ENCODE measurements at places on chromosomes 11 and 22.
A peak's percentile ranks its signal among the peaks of the same experiment; 100 is the strongest.

DNA sequence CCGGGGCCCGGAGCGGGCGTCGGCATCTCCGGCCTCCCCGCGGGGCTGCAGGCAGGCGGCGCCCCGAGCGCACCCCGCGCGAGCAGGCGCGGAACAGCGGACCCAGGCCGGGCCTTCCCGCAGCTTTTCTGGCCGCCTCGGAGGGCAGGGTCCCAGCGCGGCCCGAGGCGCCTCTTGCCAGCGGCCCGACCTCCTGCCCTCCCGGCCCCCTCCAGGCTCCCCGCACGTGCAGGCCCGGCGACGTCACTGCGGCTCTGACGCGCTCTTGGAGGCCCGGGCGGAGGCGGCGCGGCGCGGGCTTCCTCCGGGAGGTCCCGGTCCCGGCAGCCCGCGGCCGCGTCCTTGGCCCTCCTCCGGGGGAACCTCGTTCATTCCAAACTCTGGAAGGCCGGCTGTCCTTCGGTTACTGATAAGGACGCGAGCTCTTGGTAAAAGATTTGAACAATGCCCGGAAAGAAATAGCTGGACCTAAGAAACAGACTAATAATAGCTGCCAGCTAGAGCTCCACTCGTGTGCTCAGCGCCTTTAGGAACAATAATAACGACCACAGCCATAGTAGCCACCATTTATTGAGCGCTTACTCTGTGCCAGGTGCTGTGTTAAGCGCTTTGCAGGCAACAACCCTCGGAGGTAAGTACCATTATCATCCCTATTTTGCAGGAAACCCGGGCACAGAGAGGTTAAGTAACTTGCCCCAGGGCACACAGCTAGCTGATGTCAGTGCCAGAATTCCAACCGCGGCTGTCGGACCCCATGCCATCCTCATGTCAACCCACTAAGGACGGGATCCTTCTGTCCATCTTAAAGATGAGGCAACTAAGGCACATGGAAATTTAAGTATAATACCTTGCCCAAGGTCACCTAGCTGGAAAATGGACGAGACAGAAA lies 39.1 kb upstream of the CREB3L1 start:
- DNase-seq, result peak; percentile 66

- peak; percentile 70 for DNase-seq
These were observed 24.8 kb downstream of the APOL1 start for GRCh38 chr22:36277482-36278291.

- DNase-seq, result no peak
These were observed 2.2 kb upstream of the OR51E2 start for GRCh38 chr11:4699697-4700435.

GRCh38 chr11:1156506-1157340 lies 1.0 kb upstream of the MUC5AC start:
- DNase-seq, result no peak

GRCh38 chr11:130631119-130631518 lies 182.7 kb downstream of the ADAMTS15 start:
- DNase-seq, result no peak

GRCh38 chr22:19510919-19511341 lies 13.3 kb downstream of the CLDN5 start:
- DNase-seq, result no peak

GRCh38 chr11:9651899-9652748 lies 11.8 kb upstream of the SWAP70 start:
- no peak for DNase-seq
